Activated CD8-positive, alpha-beta memory T cell treated with anti-CD3 and anti-CD28 coated beads, Interleukin-2, amount 10 ng/mL, durations not matched to agents 7 days and 5 days (primary cell): ENCODE measurements at places on chromosomes 5 and 9. TPM values are rescaled to one million over a fixed set of nuclear protein-coding genes. Genes with fewer than 3 reads are reported as not detected.

DNA sequence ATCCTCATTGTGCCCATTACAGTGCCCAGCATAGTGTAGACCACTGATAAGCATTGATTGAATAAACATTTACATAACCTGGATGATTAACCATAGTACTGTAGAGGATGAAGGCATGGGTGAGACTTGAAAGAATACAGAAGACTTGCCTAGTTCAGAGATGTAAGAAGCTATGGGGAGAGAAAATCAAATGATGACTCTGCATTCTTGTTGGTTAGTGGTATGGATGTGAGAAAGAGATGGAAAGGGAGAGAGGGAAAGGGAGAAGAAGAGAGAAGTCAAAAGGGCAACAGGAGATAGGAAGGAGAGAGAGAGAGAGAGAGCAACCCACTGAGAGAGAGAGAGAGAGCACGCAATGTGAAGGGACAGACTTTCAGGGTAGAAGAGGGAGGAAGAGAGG, 26.8 kb downstream of the YIPF5 start:
- no peak overlapping the region for H3K27ac ChIP-seq
- H3K27me3 ChIP-seq = peaks cover 3% of the 10 kb centered on the region
- no peaks in the 10 kb centered on the region for H3K36me3 ChIP-seq
- H3K4me1 ChIP-seq = no peaks in the 10 kb centered on the region
- no peak for DNase-seq

GRCh38 chr5:107474361-107474715, 196.4 kb downstream of the EFNA5 start:
- H3K4me1 ChIP-seq = peaks cover 29% of the 10 kb centered on the region
- no peak overlapping the region for H3K4me3 ChIP-seq
- peak overlapping the region; percentile 53 for H3K27ac ChIP-seq
- DNase-seq = no peak
- H3K36me3 ChIP-seq = peaks cover 1% of the 10 kb centered on the region

- H3K4me3 ChIP-seq = no peak overlapping the region
- peaks cover under 1% of the 10 kb centered on the region for H3K27me3 ChIP-seq
- DNase-seq = no peak
- no peaks in the 10 kb centered on the region for H3K36me3 ChIP-seq
- H3K27ac ChIP-seq = no peak overlapping the region
Observed at GRCh38 chr5:80967500-80968181, 7.5 kb downstream of the RASGRF2 start.

DNA sequence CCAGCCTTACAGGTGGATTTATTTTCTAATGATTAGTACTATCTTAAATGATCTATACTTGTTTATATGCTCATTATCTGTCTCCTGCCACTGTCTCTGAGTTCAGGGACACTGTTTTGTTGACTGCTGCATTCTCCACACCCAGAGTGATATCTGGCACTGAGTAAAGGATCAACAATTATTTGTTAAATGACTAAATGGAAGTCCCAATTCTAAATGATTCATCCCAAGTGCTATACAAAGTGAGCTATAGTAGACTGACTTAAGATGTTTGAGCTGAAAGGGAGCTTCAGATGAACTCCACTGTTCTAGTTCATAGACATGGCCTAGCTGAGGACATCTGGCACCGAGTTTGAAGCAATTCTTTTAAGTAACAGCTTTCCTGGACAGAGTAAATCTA, 40.5 kb downstream of the ITGA2 start:
- DNase-seq = no peak
- no peak overlapping the region for H3K4me3 ChIP-seq
- H3K36me3 ChIP-seq = peaks cover 53% of the 10 kb centered on the region
- H3K4me1 ChIP-seq = peaks cover 46% of the 10 kb centered on the region

DNA sequence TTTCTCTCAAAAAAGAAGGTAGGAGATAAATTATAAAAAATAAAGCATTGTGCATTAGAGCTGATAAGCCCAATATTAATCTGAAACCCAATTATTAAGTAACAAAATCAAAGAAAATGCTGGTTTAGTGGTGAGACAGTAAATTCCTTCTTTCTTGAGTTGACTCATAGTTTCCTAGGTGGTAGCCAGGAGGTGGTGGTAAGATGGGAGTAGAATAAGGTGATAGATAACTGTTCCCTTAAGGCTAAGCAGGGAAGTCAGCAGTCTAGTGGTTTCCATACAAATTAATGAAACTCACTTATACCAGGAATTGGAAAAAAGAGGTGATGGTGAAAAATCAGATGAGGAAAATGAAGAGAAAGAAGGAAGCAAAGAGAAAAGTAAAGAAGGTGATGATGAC, 23.2 kb downstream of the LYSMD3 start:
- H3K27ac ChIP-seq = no peak overlapping the region
- H3K4me3 ChIP-seq = no peak overlapping the region
- H3K27me3 ChIP-seq = no peaks in the 10 kb centered on the region
- no peak for DNase-seq
- H3K4me1 ChIP-seq = peaks cover 4% of the 10 kb centered on the region

- DNase-seq = no peak
- H3K27me3 ChIP-seq = no peaks in the 10 kb centered on the region
- no peak overlapping the region for H3K4me3 ChIP-seq
- no peaks in the 10 kb centered on the region for H3K36me3 ChIP-seq
Observed at GRCh38 chr5:100406640-100407039, 128.5 kb upstream of the FAM174A start.

DNA sequence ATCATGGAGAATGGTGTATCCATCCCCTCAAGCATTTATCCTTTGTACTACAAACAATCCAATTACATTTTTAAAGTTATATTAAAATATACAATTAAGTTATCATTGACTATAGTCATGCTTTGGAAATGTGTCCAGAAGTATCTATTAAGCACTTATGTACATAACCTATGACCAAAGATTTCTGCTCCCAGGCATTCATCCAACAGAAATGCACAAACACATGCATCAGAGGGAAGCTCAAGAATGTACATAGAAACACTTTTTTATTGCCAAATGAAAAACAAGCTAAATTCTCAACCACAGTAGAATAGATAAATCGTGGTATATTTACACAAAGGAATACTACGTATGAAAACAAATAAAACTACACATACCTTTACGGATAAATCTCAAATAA, 700.5 kb upstream of the ZNF608 start:
- no peak for DNase-seq
- H3K36me3 ChIP-seq = no peaks in the 10 kb centered on the region
- no peak overlapping the region for H3K4me3 ChIP-seq
- no peak overlapping the region for H3K27ac ChIP-seq
- no peaks in the 10 kb centered on the region for H3K4me1 ChIP-seq
- no peaks in the 10 kb centered on the region for H3K27me3 ChIP-seq

- H3K36me3 ChIP-seq = peaks cover 75% of the 10 kb centered on the region
- H3K4me3 ChIP-seq = no peak overlapping the region
- H3K27ac ChIP-seq = no peak overlapping the region
- H3K4me1 ChIP-seq = peaks cover 3% of the 10 kb centered on the region
Observed at GRCh38 chr5:55427157-55427556, 107.6 kb downstream of the PLPP1 start.

DNA sequence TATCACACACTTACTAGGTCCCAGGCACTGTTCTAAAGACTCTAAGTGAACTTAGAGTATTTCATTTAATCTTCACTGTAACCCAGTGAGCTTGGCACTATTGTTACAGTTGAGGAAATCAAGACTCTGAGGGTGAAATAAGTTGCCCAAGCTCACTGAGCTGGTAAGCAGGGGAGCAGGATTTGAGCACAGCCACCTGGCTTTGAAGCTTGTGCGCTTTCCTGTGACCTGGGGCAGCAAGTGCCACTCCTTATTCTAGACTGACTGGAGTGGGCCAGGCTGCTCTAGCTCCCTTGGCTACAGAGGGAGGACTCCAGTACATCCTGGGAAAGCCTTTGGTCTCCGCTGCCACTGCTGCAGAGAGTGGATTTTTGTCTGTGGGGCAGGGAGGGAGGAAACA, 50.0 kb downstream of the RGS3 start:
- peak overlapping the region; percentile 87 for H3K27ac ChIP-seq
- peaks cover 61% of the 10 kb centered on the region for H3K4me1 ChIP-seq
- DNase-seq = no peak
- H3K27me3 ChIP-seq = no peaks in the 10 kb centered on the region

GRCh38 chr5:179258922-179259730, 86.1 kb downstream of the ADAMTS2 start:
- no peak overlapping the region for H3K27ac ChIP-seq
- H3K27me3 ChIP-seq = no peaks in the 10 kb centered on the region
- H3K36me3 ChIP-seq = no peaks in the 10 kb centered on the region

GRCh38 chr9:81724242-81724889, 35.0 kb upstream of the TLE1 start:
- H3K27me3 ChIP-seq = no peaks in the 10 kb centered on the region
- H3K27ac ChIP-seq = no peak overlapping the region
- no peak for DNase-seq
- H3K4me1 ChIP-seq = no peaks in the 10 kb centered on the region
- H3K36me3 ChIP-seq = peaks cover 1% of the 10 kb centered on the region

DNA sequence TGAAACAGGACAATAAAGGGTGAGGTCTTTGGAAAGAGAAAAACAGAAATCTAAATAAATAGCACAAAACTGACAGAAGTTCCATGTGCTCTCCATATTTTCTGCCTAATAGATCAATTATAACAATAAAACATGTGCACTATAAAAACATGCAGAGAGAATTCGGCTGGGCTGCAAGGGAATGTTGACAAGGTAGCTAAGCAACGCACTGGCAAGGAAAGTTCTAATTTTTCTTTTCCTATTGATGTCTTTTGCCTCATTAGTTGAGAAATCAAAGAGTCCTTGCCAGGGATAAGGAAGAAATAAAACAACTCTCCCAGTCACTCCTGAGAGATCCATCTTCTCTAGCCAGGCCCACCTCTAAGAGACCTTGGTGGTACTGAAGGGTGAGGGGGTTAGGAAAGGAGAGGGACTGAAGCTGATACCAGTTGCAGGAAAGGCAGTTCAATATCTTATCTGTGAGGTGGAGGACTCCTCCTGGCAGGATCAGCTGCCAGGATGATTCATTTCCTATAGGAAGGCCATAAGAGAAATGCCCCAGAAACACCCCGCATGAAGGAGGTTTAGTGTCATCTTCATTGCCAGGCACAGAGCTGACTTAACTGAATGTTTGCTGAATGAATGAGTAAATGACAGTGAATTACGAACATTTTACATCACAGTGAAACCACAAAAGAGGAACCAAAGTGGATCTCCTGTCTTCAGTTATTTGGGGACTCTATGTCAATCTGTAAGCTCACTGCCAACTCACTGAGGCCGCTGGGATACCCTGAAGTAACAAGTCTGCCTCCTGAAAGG, 63.7 kb upstream of the IFNK start:
- DNase-seq = no peak
- peaks cover 4% of the 10 kb centered on the region for H3K4me1 ChIP-seq
- no peak overlapping the region for H3K27ac ChIP-seq
- no peaks in the 10 kb centered on the region for H3K36me3 ChIP-seq

DNA sequence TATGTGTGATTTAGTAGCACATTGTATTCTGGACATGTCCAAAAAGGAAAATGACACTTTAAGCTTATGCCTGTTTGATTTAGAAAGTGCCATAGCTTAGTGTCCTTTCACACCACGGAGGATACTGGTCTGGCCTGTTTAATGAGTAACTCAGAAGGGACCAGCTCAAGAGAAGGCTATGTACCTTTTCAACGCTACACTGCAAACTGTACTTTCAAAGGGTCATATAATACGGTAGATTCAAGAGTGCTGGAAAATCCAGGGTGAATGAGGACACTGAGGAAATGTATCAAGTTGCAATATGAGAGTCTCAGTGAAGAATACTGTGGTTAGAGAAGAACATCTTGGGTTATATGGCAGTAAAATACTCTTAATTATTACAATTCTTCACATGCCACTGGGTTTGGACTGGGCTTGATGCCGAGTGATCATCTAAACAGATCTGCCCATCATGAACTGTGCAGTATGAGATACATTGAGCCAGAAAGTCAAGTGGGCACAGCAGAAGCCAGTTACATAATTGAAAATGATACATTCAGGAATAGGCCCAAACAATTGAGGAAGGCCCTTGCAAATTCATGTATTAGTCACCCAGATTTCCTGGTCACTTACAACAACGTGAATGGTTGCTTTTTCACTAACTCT, 1211.5 kb upstream of the CDH9 start:
- no peak overlapping the region for H3K4me3 ChIP-seq
- no peak overlapping the region for H3K27ac ChIP-seq
- H3K4me1 ChIP-seq = no peaks in the 10 kb centered on the region

- no peak for DNase-seq
- no peak overlapping the region for H3K27ac ChIP-seq
- H3K27me3 ChIP-seq = peaks cover 20% of the 10 kb centered on the region
- no peaks in the 10 kb centered on the region for H3K36me3 ChIP-seq
- no peak overlapping the region for H3K4me3 ChIP-seq
- no peaks in the 10 kb centered on the region for H3K4me1 ChIP-seq
Observed at GRCh38 chr9:19699756-19700155, 89.1 kb downstream of the SLC24A2 start.

- no peak for DNase-seq
- no peak overlapping the region for H3K4me3 ChIP-seq
- no peaks in the 10 kb centered on the region for H3K27me3 ChIP-seq
- H3K4me1 ChIP-seq = peaks cover 35% of the 10 kb centered on the region
- peaks cover 70% of the 10 kb centered on the region for H3K36me3 ChIP-seq
- H3K27ac ChIP-seq = no peak overlapping the region
Observed at GRCh38 chr5:386432-387341, 56.3 kb upstream of the EXOC3 start.

GRCh38 chr5:6820851-6821479, 107.7 kb downstream of the TENT4A start:
- H3K27me3 ChIP-seq = peaks cover 34% of the 10 kb centered on the region
- no peak overlapping the region for H3K27ac ChIP-seq
- no peaks in the 10 kb centered on the region for H3K36me3 ChIP-seq
- peak; percentile 72 for DNase-seq

- no peak overlapping the region for H3K27ac ChIP-seq
- no peak for DNase-seq
- H3K4me1 ChIP-seq = peaks cover 17% of the 10 kb centered on the region
Observed at GRCh38 chr5:78993165-78993564, 8.1 kb upstream of the ARSB start.

GRCh38 chr5:4777435-4777834, 362.7 kb upstream of the ADAMTS16 start:
- H3K36me3 ChIP-seq = no peaks in the 10 kb centered on the region
- no peak overlapping the region for H3K27ac ChIP-seq
- H3K4me1 ChIP-seq = no peaks in the 10 kb centered on the region
- no peak overlapping the region for H3K4me3 ChIP-seq

GRCh38 chr9:73091909-73092308, 59.8 kb upstream of the ANXA1 start:
- no peak overlapping the region for H3K27ac ChIP-seq
- H3K27me3 ChIP-seq = peaks cover 5% of the 10 kb centered on the region

DNA sequence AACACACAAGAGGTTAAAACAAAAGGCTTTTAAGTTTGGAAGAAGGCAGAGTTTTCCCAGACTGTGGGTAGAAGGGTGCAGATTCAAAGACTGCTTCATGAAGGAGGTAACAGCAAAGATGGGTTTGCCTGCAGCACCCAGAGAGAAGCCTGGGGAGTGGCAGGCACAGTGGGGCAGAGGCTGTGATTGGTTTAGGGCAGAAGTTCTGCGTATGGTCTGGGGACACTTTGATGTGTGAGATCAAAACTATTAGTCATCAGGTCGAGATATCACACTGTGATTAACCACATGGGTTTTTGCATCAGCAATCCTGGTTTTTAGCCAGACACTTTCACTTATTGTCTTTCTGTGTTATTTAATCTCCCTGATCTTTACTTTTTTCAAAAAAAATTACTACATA, 188.8 kb upstream of the GLRA1 start:
- DNase-seq = no peak
- H3K4me3 ChIP-seq = no peak overlapping the region
- no peaks in the 10 kb centered on the region for H3K36me3 ChIP-seq
- no peaks in the 10 kb centered on the region for H3K4me1 ChIP-seq

The SH2D3C gene
- 87.8 TPM for total RNA-seq

The ARID3C gene
- total RNA-seq = 0.26 TPM

The C5orf63 gene
- total RNA-seq = 7.4 TPM

The SH3RF2 gene
- 0.12 TPM for total RNA-seq

The TRAPPC13 gene
- total RNA-seq = 23.4 TPM

The OR5C1 gene
- not detected for total RNA-seq
